Thyroid gland (tissue), 4 donors: ENCODE measurements at places on chromosomes 12 and 14. TPM values are rescaled to one million over a fixed set of nuclear protein-coding genes. Genes with fewer than 3 reads are reported as not detected.

- H3K27me3 ChIP-seq: no peaks in the 10 kb centered on the region
- H3K4me1 ChIP-seq: peaks cover 23% of the 10 kb centered on the region
- H3K36me3 ChIP-seq: peaks cover 58% of the 10 kb centered on the region
- DNase-seq: peak; percentile 25
- no peak overlapping the region for H3K4me3 ChIP-seq
Measured at GRCh38 chr12:119673634-119674033, 5.7 kb downstream of the PRKAB1 start.

DNA sequence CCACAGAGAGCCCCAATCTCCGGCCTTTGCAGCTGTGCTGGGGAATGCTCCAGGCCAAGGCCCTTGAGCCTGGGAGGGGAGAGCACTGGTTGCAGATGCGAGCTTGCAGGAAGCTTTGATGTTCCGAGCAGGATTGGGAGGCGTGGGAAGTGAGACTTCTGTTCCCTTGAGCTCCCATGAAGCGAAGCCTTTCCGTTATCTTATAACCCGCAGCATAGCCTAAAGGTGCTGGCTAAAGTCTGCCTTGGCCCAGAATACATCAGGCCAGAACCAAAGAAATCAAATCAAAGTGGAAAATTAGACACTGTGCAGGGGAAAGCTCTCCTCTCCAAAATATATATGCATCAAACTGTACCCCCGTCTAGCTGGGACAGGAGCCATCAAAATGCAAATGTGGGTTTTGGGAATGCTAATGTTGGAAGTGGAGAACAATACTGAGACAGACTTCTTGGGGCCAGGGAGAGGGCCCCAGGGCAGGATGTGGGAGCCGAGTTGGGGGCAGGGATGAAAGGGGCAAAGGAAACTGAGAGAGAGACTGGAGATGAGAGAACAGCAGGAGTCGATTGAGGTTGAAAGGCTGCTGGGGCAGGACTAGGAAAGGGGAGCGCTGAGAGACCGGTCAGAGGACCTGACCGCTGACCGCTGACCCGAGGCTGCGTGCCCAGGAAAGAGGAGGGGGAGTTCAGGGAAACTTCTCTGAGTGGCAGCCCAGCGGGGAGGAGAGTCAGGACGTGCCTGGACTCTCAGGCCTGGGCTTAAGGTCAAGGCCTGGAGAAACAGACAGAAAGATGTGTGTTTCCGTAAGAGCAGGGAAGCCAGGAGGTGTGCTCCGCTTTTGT, 152.2 kb upstream of the PARP11 start:
- DNase-seq: no peak
- no peaks in the 10 kb centered on the region for H3K36me3 ChIP-seq
- no peak overlapping the region for H3K27ac ChIP-seq
- H3K4me3 ChIP-seq: no peak overlapping the region

PDE3A gene
- 2.8 TPM for total RNA-seq

- H3K36me3 ChIP-seq: no peaks in the 10 kb centered on the region
- DNase-seq: no peak
- no peaks in the 10 kb centered on the region for H3K27me3 ChIP-seq
- H3K4me1 ChIP-seq: no peaks in the 10 kb centered on the region
- no peak overlapping the region for H3K27ac ChIP-seq
Measured at GRCh38 chr12:103827911-103828391, 13.1 kb downstream of the NT5DC3 start.

- DNase-seq: no peak
- H3K27me3 ChIP-seq: no peaks in the 10 kb centered on the region
- no peaks in the 10 kb centered on the region for H3K4me1 ChIP-seq
- H3K36me3 ChIP-seq: peaks cover 21% of the 10 kb centered on the region
- H3K4me3 ChIP-seq: no peak overlapping the region
Measured at GRCh38 chr14:77302926-77303325, 17.8 kb downstream of the POMT2 start.

DNA sequence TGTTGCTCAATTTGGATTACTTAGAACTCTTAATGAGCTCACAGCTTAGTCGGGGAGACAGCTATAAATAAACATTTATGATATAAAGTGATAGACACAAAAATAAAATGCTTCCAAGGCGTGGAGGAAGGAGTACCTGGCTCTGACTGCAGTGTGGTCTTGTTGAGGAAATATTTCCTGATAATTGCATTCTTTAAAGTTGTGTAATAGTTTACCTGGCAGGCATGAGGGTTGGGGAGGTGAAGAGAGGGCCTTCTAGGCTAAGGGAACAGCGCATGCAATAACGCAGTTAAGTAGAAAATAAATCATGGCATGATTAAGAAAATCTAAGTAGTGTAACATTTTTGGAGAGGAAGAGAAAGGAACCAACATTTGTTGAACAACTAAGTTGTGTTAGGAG, 260.5 kb upstream of the ATP2B1 start:
- no peaks in the 10 kb centered on the region for H3K27me3 ChIP-seq
- DNase-seq: no peak
- no peak overlapping the region for H3K27ac ChIP-seq

GRCh38 chr12:71439362-71439612, 311 bp upstream of the LGR5 start:
- no peaks in the 10 kb centered on the region for H3K27me3 ChIP-seq
- no peaks in the 10 kb centered on the region for H3K36me3 ChIP-seq

DNA sequence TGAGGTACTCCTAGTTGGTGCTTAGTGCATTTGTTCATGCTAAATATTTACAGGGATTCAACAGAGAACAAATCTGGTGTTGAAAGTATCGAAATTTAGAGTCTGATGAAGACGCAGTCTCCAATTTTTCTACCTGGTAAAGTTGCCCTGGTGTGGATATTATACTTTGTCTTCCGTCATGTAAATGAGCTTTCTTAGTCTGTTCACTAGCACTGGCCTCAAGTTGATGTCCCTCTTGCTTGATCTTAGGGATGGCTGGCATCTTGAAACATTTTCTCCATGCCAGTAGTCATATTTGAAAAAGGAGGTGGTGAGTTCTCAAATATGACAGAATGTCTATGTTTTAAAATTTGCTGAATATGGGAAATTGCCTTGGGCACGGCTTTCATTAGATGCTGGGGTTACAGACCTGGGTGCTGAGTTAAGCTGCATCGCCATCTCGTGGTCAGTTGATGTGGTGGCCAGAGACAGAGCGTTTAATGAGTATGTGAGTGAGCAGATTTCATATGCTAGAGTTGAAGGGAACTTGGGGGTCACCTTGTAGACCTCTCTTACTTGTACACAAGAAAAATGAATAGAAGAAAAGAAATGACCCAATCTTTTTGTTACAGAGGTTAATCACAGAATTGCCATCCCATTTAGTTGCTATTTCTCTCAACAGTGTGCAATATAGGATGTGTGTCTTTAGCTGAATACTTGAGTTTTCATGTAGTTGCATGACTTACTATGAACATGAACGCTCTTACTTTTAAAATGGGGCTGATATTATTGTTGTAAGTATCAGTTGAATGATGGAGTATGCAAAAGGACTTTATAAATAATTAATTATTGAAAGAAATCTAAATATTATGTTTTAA, 172.8 kb upstream of the DCN start:
- H3K4me3 ChIP-seq: no peak overlapping the region
- H3K27me3 ChIP-seq: no peaks in the 10 kb centered on the region
- H3K4me1 ChIP-seq: no peaks in the 10 kb centered on the region
- DNase-seq: peak; percentile 71
- H3K36me3 ChIP-seq: no peaks in the 10 kb centered on the region
- H3K27ac ChIP-seq: no peak overlapping the region

DYRK2 gene
- total RNA-seq: 19.9 TPM

GRCh38 chr12:52942901-52943181, 6.1 kb upstream of the KRT18 start:
- H3K4me3 ChIP-seq: no peak overlapping the region
- DNase-seq: no peak
- H3K27ac ChIP-seq: no peak overlapping the region
- no peaks in the 10 kb centered on the region for H3K36me3 ChIP-seq

PROX2 gene
- total RNA-seq: not detected

GALNT8 gene
- 0.54 TPM for total RNA-seq

DNA sequence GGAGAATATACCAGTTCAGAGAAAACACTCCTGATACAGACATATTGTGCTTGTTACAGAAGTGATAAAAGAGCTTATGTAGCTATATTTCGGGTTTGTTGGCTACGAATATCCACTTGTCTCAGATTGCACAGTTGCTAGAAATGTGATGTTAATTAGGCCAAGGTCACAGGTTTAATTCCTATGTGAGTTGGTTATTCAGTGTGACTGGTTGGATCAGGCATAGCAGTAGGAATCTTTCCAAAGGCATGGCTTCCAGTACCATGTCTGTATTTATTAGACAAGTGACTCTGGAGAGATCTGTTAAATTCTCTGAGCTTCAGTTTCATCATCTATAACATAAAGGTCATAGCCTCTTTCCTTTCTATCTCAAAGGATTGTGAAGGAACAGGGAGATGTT, 152.7 kb upstream of the KITLG start:
- H3K27ac ChIP-seq: no peak overlapping the region
- no peak overlapping the region for H3K4me3 ChIP-seq
- H3K27me3 ChIP-seq: no peaks in the 10 kb centered on the region
- no peaks in the 10 kb centered on the region for H3K4me1 ChIP-seq
- no peaks in the 10 kb centered on the region for H3K36me3 ChIP-seq
- DNase-seq: no peak

INHBC gene
- total RNA-seq: 0.63 TPM

DNA sequence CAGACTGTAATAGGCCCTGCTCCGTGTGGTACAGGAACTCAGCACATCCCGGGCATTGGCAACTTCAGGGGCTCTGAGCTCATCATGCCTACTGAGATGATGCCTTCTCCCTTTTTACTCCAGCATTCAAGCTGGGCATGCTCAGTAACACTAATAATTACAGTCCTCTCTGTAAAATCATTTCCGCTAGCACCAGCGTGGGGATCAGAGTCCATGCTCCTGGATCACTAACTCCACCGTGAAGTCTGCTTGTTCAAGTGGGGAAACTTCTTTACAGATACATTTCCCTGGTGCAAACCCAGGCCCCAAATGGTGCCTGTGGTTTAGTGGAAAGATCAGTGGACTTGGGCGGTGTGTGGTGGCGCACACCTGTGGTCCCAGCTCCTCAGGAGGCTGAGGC, 16.7 kb downstream of the CLSTN3 start:
- H3K4me3 ChIP-seq: no peak overlapping the region
- peaks cover 28% of the 10 kb centered on the region for H3K36me3 ChIP-seq
- H3K27me3 ChIP-seq: no peaks in the 10 kb centered on the region

RDH12 gene
- total RNA-seq: not detected

DNA sequence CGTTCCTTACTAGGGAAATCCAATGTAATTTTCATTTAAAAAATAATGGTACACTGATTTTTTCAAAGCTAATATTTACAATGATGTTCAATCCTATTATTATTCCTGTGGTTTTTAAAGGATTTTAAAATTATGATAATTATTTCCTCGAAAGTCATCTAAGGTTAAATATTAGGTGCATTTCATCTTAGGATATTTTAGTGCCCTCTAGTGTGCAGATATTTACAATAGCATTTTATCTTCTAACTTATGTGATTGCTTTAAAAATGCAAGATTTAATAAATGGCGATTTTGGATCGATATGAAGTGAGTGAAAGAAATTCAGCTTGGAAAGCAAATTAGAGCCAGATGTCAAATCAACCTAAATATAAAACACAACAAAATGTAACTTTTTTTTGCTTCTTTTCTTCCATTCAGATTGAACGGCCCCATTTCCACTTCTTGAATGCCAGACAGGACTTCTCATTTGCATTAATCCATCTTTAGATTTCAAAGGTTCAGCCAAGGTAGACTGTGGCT, 293.5 kb downstream of the SLC6A15 start:
- H3K27me3 ChIP-seq: no peaks in the 10 kb centered on the region
- H3K4me1 ChIP-seq: no peaks in the 10 kb centered on the region
- no peak overlapping the region for H3K4me3 ChIP-seq
- DNase-seq: no peak

MAP3K12 gene
- 9.3 TPM for total RNA-seq

DNA sequence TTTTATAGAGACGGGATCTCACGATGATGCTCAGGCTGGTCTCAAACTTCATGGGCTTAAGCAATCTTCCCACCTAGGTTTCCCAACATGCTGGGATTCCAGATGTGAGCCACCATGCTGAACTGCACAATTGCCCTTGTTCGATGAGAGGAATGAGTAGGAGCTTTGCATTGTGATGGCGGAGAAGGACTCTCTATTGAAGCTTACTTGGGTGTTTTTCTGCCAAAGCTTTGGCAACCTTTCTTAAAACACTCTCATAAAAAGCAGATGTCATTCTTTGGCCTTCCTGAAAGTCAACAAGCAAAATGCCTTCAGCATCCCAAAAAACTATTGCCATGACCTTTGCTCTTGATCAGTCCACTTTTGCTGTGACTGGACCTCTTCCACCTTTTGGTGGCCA, 904.8 kb upstream of the TMEM132C start:
- H3K27ac ChIP-seq: no peak overlapping the region
- H3K4me3 ChIP-seq: no peak overlapping the region
- H3K27me3 ChIP-seq: no peaks in the 10 kb centered on the region
- H3K36me3 ChIP-seq: no peaks in the 10 kb centered on the region

GRCh38 chr12:119122751-119123150, 56.0 kb upstream of the HSPB8 start:
- H3K27me3 ChIP-seq: no peaks in the 10 kb centered on the region
- no peaks in the 10 kb centered on the region for H3K36me3 ChIP-seq
- no peak for DNase-seq
- H3K4me3 ChIP-seq: no peak overlapping the region
- H3K4me1 ChIP-seq: no peaks in the 10 kb centered on the region
- no peak overlapping the region for H3K27ac ChIP-seq

DNA sequence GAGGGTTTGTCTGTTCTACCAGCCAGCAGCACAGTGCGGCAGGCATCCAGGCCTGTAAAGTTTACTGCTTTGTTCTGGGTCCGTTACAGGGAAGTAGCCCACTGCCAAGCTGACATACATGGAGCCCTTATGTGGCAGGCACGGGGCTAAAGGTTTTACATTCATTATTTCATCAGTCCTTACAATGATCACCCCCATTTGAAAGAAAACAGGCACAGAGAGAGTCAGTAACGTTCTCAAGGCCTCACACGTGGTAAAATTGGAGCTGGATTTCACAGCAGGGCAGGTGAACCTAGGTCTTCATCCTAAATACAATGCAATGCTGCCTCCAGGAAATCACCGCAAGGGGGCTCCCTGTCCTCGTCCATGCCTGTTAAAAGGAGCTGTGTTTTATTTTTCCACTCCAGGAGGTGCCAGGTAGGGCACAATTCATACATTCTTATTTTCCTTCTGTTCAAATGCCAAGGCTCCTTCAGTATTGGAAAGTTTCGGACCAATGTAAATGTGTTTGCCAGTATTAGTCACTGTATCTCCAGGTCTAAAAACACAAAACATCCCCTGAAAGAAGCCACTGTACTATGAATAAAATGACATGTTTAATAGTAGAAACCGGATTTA, 172.2 kb upstream of the GZMB start:
- DNase-seq: peak; percentile 86
- H3K27ac ChIP-seq: no peak overlapping the region
- H3K4me3 ChIP-seq: no peak overlapping the region
- peaks cover 18% of the 10 kb centered on the region for H3K4me1 ChIP-seq
- no peaks in the 10 kb centered on the region for H3K36me3 ChIP-seq

ATF1 gene
- total RNA-seq: 37.0 TPM

GRCh38 chr14:25049568-25050268, at the start of gene STXBP6:
Gene STXBP6, minus strand, starts transcription at chr14:25050147. Its CDS starts 75,329 bp downstream, at chr14:24974818.
- peak; percentile 87 for DNase-seq
- no peaks in the 10 kb centered on the region for H3K27me3 ChIP-seq
- H3K4me1 ChIP-seq: peaks cover 26% of the 10 kb centered on the region
- H3K27ac ChIP-seq: peak within 1 kb of the TSS; percentile 86
